ENCODE measurements at places on chromosomes 4 and X. TPM values are rescaled to one million over a fixed set of nuclear protein-coding genes. Genes with fewer than 3 reads are reported as not detected.

SPATA4 gene
- not detected for total RNA-seq

FRG2 gene
- 0.05 TPM for total RNA-seq

MSX1 gene
- 0.57 TPM for total RNA-seq

KLHL8 gene
- 9.1 TPM for total RNA-seq

HS3ST1 gene
- total RNA-seq, result 1.5 TPM

MAGED2 gene
- 183 TPM for total RNA-seq
